ENCODE measurements at places on chromosomes 7 and 10. TPM values are rescaled to one million over a fixed set of nuclear protein-coding genes. Genes with fewer than 3 reads are reported as not detected.

Gene CHN2
- polyA plus RNA-seq = 8.2 TPM

Gene EPO
- polyA plus RNA-seq = 1.8 TPM

Gene TMEM120A
- 72.0 TPM for polyA plus RNA-seq

Gene SCRN1
- 22.3 TPM for polyA plus RNA-seq

Gene COL28A1
- 14.4 TPM for polyA plus RNA-seq

Gene OPALIN
- not detected for polyA plus RNA-seq

Gene FBH1
- 51.2 TPM for polyA plus RNA-seq
